CD14-positive monocyte (primary cell): ENCODE measurements at places on chromosomes 7 and 10. TPM values are rescaled to one million over a fixed set of nuclear protein-coding genes. Genes with fewer than 3 reads are reported as not detected.

- peaks cover 29% of the 10 kb centered on the region for H3K27me3 ChIP-seq
- peaks cover 20% of the 10 kb centered on the region for H3K4me1 ChIP-seq
- no peaks in the 10 kb centered on the region for H3K36me3 ChIP-seq
- no peak overlapping the region for H3K4me3 ChIP-seq
- H3K27ac ChIP-seq: no peak overlapping the region
These were observed 67.6 kb downstream of the CAV1 start for GRCh38 chr7:116592445-116592844.

GRCh38 chr7:47493976-47494911 lies 87.7 kb downstream of the TNS3 start:
- H3K4me1 ChIP-seq: peaks cover 69% of the 10 kb centered on the region
- H3K27ac ChIP-seq: peak overlapping the region; percentile 72
- peak; percentile 38 for DNase-seq
- no peaks in the 10 kb centered on the region for H3K27me3 ChIP-seq

The CLDN4 gene
- polyA plus RNA-seq: 0.01 and 0.05 TPM in 2 replicates

The CLEC5A gene
- 10.0 TPM for polyA plus RNA-seq

The CYP2E1 gene
- polyA plus RNA-seq: not detected in 2 replicates
